ENCODE measurements at places on chromosomes 6 and 20. TPM values are rescaled to one million over a fixed set of nuclear protein-coding genes. Genes with fewer than 3 reads are reported as not detected.

PTGIS gene
- not detected for total RNA-seq

CFB gene
- 0.29 TPM for total RNA-seq

DNA sequence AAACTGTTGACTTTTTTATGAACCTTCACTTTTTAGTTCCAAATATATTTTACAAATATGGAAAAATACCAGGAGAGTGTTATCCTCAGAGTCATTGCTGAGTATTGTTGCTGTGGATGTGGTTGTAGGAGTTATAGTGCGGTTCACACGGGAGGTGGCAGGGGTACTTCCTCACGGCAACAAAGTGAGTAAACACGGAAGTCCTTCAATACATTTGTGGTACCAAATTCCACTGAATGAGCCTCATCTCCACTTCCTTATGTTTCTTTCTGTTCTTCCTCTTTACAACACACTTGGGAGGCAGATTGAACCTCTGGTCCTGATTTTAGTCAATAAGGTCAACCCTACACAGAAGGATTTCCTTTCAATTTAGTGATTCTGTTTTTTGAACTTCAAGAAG, 371.8 kb downstream of the BTBD3 start:
- H3K36me3 ChIP-seq: no peaks in the 10 kb centered on the region
- no peaks in the 10 kb centered on the region for H3K4me1 ChIP-seq
- no peak for DNase-seq
- no peaks in the 10 kb centered on the region for H3K27me3 ChIP-seq

GRCh38 chr20:19890445-19891051, 126.6 kb upstream of the NAA20 start:
- H3K27me3 ChIP-seq: peaks cover 2% of the 10 kb centered on the region
- peaks cover 43% of the 10 kb centered on the region for H3K36me3 ChIP-seq
- H3K4me1 ChIP-seq: peaks cover 71% of the 10 kb centered on the region

- DNase-seq: no peak
- H3K27ac ChIP-seq: no peak overlapping the region
- H3K4me1 ChIP-seq: no peaks in the 10 kb centered on the region
- peaks cover 32% of the 10 kb centered on the region for H3K36me3 ChIP-seq
- no peak overlapping the region for H3K4me3 ChIP-seq
- no peaks in the 10 kb centered on the region for H3K27me3 ChIP-seq
Observed at GRCh38 chr6:87514831-87515230, 42.1 kb downstream of the SLC35A1 start.

DNA sequence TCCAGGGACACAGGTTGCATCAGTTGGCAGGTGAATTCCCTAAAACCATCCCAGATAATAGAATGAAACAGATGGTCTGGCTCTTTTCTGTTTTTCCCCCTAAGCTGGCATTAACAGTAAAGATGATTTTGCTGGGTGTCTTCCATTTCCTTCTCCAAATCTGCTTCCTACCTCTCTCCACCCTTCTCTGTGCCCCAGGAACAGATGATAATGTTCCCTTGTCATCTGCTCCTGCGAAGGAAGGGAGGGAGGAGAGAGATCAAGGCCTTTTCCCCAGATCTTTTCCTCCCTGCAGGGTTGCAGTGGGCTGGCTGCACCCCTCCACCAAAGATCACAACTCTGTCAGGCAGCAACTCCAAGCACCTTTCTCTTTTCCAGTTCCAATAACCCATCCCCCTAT, 156.5 kb upstream of the PRDM1 start:
- no peaks in the 10 kb centered on the region for H3K36me3 ChIP-seq
- no peak overlapping the region for H3K27ac ChIP-seq
- no peaks in the 10 kb centered on the region for H3K27me3 ChIP-seq
- no peak for DNase-seq

GRCh38 chr6:37897818-37898515, 78.4 kb downstream of the ZFAND3 start:
- H3K27ac ChIP-seq: no peak overlapping the region
- no peak overlapping the region for H3K4me3 ChIP-seq
- DNase-seq: no peak
- peaks cover 12% of the 10 kb centered on the region for H3K36me3 ChIP-seq
- H3K4me1 ChIP-seq: peaks cover 42% of the 10 kb centered on the region
